ENCODE measurements at places on chromosomes 5 and 9.

GRCh38 chr5:72121780-72122445 lies 14.6 kb downstream of the MAP1B start:
- DNase-seq = no peak

DNA sequence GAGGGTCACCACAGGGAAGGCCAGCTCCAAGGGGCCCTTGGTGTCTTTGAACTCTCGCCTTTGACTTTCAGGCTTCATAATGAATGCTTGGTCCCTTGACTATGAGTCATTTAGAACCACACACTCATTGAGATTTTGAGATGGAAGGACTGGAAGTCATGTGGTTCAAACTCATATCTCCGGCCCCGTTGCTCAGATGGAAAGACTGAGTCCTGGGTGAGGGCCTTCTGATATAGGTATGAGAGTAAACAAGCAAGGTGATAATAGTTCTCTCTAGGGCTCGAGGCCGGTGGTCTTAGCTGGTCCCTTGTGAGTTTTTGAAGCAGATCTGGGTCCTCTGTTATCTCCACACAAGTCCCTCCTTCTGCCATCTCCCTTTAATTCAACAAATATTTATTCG lies 210.6 kb downstream of the PAX5 start:
- no peak for DNase-seq

- DNase-seq = no peak
These were observed 243.9 kb downstream of the EFNA5 start for GRCh38 chr5:107426872-107427271.

DNA sequence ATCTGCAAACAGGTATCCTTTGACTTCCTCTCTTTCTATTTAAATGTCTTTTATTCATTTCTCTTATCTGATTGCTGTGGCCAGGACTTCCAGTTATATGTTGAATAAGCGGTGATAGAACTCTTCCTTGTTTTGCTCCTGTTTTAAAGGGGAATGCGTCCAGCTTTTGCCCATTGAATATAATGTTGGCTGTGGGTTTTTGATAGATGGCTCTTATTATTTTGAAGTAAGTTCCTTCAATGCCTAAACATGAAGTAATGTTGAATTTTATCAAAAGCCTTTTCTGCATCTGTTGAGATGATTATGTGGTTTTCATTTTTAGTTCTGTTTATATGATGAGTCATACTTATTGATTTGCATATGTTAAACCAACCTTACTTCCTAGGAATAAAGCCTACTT lies 300.5 kb upstream of the CTNND2 start:
- no peak for DNase-seq

GRCh38 chr5:160477266-160477970 lies 55.8 kb downstream of the PTTG1 start:
- no peak for DNase-seq

GRCh38 chr9:105191508-105192121 lies 52.8 kb upstream of the SLC44A1 start:
- DNase-seq = no peak

DNA sequence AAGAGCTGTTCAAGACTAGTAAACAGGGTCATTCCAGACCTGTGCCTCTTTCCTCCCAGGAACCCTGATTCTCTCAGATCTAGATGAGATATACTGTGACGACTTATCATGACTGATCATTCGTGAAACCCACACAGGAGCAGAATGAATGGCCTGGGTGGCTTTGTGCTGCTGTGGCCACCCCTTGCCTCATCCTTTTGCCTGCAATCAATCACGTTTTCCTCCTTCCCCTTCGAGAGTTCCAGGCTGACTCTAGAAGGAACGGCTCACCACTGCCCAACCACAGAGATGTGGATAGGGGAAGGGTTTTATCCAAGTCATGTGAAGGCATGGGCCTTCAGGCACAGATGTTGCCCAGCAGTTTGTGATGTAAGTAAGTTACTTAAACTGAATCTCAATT lies 5.8 kb downstream of the ANXA6 start:
- no peak for DNase-seq

Measured in brain pericyte (primary cell).